ENCODE measurements at places on chromosomes 7 and 10.

- no peak for DNase-seq
Measured at GRCh38 chr10:131810036-131810804, 90.6 kb upstream of the PPP2R2D start.

DNA sequence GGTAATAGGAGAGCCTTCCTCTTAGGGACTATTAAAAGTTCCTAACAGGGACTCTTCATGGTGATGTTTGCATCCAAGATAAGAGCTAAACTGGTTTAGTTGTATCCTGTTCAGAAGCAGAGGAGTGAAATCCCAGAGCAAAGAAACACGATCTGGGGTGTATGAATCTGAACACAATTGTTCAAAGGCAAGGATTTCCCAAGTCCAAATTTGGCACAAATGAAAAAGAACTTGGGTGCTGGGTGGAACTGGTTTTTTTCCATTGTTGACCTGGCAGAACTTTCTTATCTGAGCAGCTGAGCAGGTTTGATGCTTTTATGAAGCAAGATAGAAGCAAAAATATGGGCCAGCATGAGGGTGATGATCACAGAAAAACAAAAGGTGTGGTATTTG lies 6.0 kb downstream of the AGFG2 start:
- no peak for DNase-seq

DNA sequence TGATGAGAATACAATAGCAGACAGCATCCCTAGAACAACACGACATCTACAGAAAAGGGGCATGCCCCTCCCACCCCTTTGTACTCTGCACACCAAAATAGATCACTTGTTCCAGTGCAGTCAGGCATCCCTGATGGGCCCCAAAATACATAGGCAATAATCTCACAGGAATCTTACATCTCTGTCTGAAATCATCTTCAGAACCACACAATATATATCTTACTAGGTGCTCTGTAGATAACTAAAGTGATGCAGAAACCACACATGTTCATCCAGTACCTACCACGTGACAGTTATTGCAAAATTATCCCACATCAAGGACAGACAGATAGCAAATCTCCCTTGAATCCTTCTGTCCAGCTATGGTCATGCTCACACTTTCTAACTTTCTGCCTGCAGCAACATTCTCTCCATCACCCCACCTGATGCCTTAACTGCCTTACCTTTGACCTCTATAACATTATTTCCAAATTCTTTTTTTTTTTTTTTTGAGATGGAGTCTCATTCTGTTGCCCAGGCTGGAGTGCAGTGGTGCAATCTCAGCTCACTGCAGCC lies 30.7 kb downstream of the ST8SIA6 start:
- no peak for DNase-seq

GRCh38 chr10:70558871-70559810 lies 43.4 kb downstream of the PRF1 start:
- peak; percentile 56 for DNase-seq

GRCh38 chr7:55427342-55427741 lies 62.2 kb downstream of the LANCL2 start:
- no peak for DNase-seq

DNA sequence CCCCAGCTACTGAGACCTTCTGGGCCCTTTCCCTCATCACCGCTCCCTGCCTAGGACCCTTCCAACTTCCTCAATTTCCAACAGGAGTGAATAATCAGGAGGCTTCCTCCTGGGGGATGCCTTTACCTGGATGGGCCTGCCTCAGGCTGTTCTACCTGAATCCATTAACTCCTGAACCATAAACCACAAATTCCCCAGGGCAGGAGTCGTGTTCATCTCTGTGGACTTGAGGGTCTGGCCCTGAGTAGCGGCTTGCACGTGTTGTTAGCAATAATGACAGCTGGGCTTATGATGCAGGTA lies 105.1 kb upstream of the GPR26 start:
- DNase-seq = no peak

- no peak for DNase-seq
Measured at GRCh38 chr10:84166620-84167288, 6.8 kb upstream of the GPR15LG start.

DNA sequence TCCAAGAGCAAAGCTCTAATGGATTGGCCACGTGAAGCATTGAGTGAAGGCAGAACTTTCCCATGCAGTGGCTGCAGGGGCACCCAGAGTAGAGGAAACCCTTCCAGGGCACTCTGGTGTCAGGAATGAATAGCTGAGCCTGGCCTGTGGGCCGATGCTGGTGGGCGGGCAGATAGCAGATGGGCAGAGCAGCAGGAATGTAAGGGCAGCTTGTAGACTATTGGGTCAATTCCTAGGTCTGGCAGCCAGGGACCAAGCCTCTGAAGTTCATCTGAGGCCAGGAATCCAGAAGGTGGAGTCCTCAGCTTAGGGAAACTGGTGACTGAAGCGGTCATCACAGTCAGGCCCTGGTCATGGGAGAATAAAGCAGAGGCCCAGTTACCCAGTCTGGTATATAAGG lies 115.4 kb downstream of the TMEM178B start:
- no peak for DNase-seq

DNA sequence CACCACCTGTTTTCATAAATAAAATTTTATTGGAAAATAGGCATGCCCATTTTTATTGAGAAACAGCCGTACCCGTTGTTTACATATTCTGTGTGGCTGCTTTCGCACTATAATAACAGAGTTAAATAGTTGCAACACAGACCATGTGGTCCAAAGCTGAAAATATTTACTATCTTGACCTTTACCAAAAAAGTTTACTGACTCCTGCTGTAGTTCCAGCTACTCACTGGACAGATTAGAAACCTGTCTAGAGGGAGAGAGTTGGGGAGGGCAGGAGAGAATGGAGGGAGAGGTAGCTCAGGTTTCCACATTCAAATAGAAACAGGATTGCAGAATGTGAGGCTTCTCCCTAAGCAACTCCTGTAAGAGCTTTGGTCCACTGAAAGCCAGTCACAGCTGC lies 55.1 kb upstream of the GLCCI1 start:
- no peak for DNase-seq

DNA sequence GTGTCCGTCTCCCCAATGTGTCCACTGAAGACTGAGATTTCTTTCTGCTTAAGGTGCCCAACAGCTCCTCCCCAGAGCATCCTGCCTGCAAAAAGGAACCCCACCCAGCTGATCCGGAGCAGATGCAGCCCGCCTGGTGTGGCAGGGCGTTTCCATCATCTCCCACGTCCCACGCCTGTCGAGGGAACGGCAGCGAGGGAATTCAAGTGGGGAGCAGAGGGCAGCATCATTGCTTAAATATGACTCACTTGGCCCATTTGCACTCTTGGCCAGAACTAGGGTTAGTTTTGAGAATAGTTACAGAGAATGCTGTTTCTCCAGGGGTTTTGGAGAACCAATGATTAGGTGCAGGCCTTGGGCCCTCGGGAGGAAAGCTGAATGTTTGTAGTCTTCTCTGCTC lies 20.8 kb downstream of the VWA2 start:
- DNase-seq = no peak

DNA sequence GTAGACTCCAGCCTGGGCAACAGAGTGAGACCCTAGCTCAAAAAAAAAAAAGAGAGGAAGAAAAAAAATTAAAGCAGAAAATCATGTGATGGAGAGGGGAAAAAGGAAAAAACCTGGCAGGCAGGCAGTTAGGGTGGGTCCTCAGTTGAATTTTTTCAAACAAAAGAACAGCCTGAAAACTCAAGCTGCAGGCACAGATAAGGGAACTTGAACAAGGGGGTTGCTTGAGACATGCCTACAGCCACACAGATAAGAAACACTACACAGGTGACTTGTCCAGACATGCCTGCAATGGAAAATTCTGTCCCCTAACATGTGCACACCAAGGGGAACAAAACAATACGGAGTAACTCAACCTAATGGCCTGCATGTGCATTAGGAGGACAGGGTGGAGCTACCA lies 19.2 kb downstream of the VIM start:
- no peak for DNase-seq

DNA sequence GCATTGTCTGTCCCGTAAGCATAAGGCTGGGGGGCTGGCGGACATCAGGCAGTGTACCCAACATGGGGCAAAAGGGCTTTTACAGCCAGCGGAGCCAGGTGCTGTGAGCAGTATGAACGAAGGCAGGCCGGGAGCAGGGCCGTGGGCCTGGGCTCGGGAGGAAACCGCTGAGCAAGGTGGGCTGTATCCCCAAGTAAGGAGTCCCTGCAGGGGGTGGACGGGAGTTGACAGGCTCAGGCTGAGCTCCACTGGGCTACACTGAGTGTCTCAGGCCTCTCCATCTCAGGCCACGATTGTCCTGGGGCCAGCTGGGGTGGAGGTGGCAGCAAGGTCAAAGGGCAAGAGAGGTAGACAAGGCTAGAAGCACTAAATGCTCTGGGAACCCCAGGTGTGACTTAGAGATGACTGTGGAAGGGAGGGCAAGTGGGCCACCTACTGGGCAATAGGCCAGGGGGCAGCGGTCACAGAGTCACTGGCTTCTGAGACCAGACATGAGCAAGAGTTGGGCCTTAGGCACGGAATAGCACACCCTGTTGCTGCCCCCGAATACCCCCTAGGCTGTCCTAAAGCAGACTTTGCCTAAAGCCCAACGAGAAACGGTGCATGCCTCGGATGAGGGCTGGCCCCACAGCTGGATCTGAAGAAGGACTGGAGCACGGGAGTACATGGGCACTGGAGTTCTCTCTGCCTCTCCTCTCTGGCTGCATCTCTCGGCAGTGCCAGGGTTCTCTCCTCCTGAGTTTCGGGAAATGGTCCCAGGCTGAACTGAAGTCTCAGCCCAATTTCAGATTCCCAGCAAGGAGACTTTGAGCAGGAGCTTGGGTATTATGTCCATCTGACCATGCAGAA lies 10.8 kb upstream of the RAMP3 start:
- no peak for DNase-seq

- DNase-seq = no peak
Measured at GRCh38 chr10:71316056-71316785, 2.8 kb upstream of the SLC29A3 start.

DNA sequence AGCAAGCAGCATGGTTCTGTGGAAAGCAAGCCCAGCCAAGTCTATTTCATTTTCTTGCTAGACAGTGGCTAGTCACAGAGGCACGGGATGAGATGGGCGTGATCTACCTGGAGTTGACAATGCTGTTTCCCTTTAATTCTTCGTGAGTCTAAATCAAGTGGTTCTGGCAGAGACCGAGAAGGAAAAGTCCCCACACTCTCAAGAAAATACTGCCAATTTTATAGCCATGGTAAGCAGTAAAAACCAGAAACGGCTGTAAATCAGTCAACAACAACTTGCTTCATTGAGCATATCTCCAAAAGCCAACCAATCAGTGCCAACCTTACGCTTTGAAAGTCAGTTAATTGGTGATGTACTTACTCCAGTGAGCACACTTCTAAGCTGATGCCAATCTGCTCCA lies 223.4 kb downstream of the SEC23IP start:
- no peak for DNase-seq

GRCh38 chr10:105956550-105956949 lies 1208.0 kb downstream of the SORCS1 start:
- DNase-seq = no peak

GRCh38 chr7:150340875-150341262 lies 560 bp downstream of the RARRES2 start:
- no peak for DNase-seq

DNA sequence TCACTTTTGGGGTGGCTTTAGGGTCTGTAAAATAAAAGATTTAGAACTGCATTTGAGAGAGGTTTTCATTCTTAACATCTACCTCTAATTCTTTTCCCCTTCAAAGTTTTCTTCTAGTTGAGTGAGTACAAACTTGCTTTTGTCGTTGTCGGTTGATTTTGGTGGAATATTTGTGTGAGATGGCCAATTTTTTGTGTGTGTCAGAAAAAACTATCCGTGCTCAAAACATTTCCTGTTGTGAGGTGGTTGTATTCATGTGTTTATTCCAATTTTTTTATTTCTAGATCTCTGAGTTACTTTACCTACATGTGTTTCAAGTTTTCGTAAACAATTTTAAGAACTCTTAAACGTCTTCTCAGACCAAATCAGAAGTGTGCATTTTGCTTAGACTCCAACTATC lies 1.6 kb downstream of the AHR start:
- no peak for DNase-seq

DNA sequence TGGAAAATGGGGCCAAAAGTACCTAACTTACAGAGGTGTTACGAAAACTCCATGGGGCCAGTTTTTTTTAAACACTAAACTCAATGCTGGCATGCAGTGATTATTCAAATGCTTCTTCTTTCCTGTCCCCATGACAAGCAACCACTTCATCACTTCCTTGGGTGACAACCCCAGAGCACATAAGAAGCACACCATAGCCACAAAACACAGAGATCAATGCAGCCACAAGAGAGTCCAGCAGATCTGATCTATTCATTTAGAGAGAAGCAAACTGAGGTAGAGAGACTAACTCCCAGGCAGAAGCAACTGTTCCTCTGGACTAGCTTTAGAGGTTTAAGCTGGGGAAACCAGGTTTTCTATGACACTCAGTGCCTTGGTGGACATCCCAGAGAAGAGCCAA lies 180.0 kb downstream of the GRID1 start:
- DNase-seq = no peak

DNA sequence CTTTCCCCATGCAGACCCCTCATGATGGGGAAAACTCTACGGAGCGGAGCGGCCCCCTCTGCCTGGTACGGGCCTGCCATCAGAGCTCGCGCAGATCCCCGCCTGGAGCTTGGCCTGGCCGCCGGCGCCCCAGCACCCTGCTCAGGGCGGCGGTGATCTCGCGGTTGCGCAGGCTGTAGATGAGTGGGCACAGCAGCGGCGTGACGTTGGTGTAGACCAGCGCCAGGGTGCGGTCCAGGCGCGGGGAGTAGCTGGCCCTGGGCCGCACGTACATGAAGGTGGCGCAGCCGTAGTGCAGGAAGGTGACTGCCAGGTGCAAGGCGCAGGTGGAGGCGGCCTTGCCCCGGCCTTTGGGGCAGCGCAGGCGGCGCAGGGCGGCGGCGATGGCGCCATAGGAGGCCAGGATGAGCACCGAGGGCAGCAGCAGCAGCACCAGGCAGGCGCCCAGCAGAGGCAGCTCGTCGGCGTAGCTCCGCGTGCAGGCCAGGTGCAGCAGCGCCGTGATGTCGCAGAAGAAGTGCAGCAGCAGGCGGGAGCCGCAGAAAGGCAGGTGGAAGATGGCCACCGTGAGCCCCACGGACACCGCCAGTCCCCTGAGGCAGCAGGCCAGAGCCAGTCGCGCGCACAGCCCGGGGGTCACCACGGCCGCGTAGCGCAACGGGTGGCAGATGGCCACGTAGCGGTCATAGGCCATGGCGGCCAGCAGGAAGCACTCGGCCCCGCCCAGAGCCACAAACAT lies 33.4 kb downstream of the TAS2R41 start:
- DNase-seq = no peak

- DNase-seq = no peak
Measured at GRCh38 chr7:151481650-151482505, 37.8 kb downstream of the RHEB start.

DNA sequence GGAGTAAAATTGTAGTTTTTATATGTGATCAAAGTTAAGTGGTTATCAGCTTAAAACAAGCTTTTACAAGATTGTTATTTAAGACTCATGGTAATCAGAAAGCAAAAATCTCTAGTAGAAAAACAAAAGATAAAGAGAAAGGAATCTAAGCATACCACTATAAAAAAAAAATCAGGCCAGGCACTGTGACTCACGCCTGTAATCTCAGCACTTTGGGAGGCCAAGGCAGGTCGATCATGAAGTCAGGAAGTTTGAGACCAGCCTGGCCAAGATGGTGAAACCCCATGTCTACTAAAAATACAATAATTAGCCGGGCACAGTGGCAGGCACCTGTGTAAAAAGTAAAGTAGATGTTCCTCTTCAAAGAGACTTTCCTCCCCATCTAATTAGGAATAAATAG lies 265.9 kb upstream of the NRP1 start:
- no peak for DNase-seq

- DNase-seq = no peak
Measured at GRCh38 chr7:80078886-80079285, 55.7 kb upstream of the GNAI1 start.
